NCI-H460 (cell line): ENCODE measurements at places on chromosomes 4 and X.

DNA sequence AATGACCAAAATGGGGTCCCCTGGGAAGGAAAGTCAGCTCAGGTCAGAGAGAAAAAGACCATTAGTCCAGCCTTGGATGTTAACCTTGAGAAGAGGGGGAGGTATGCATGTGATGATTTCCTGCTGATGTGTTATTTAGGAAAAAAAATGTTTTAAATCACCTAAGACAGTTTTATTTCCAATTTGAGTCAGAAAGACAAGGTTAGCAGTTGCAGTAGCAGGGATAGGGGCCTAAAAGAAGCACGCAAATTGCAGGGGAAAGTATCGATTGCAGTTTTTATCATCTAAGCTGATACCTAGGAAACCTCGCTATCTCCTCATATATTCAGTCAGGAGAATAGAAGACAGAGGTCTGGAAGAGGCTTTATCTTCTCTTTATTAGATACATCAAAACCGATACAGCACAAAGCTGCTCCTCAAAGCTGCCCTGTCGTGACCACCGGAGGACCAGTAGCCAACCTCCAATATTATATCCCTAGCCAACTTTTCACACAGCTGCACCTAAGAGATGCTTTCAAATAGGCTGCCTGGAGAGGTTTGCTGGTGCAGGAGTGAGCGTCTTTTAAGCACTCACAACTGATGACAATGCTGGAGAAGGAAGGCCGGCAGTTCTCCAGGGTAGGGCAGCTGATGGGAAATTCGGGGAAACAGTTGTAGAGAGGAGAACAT lies 289.4 kb downstream of the INPP4B start:
- no peak for DNase-seq

GRCh38 chrX:144896323-144896722 lies 351.0 kb upstream of the SPANXN1 start:
- DNase-seq = no peak

- DNase-seq = no peak
These were observed 444.1 kb downstream of the BCOR start for GRCh38 chrX:39653691-39654090.

GRCh38 chrX:149982310-149982709 lies 44.0 kb upstream of the EOLA2 start:
- DNase-seq = no peak

- DNase-seq = peak; percentile 67
These were observed 9.7 kb upstream of the GEMIN8 start for GRCh38 chrX:14039344-14039743.

DNA sequence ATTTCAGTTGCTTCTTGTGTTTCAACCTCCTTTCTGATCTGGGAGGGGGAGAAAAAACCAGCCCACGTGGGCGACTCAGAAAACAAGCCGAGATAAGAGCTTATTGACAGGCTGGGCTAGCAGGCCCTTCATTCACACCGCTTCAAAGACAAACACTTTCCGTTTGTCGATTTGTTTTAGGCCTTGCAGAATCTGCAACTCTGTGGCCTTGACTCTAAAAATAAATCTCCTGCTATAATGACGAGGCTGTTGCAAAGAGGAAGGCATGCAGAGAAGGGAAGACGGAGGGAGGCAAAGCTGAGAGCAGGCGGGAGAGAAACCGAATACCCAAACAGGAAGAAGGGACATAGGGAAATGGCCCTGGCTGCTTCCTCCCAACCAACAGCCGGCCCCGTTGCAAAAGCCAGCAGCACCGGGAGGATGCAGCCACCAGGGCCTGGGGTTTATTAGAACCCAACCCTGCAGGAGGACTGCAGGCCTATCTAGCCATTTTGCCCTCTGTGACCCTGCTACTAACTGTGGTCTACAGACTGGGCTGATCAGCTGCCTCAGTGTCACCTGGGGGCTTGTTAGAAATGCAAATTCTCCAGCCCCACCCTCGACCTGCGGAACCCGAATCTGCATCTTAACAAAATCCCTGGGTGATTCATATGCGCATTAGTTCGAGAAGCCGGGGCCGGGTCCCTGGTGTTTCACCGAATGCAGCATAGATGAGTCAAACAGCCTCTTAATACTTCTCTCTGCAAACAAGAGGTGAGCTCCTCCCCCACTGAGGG lies 325.5 kb downstream of the BCOR start:
- no peak for DNase-seq

GRCh38 chr4:168138143-168138542 lies 45.8 kb downstream of the ANXA10 start:
- DNase-seq = peak; percentile 59

DNA sequence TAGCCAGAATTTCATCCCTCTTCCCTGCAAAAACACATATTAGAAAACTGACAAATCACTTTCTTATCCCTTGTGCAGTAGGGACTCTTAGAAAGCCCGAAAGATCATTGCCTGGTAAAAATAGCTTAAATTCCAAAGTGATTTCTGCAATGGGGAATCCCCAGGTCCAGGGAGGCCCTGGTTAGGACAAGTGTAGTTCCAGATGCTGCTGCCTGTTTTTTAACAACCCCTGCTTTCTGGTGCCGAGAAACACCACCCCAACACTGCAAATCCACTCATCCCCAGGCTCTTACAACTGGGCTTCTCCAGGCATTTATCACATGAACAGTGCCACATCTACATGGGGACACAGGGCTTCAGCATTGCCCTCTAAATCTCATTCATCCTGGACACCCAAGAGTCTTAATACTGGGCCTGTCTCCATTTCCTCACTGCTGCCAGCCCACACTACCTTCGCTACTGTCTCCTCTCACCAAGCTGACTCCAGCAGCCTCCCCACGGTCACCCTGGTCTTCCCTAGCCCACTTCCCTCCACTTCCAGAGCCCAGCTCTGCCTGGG lies 112.2 kb upstream of the PSAPL1 start:
- DNase-seq = no peak

DNA sequence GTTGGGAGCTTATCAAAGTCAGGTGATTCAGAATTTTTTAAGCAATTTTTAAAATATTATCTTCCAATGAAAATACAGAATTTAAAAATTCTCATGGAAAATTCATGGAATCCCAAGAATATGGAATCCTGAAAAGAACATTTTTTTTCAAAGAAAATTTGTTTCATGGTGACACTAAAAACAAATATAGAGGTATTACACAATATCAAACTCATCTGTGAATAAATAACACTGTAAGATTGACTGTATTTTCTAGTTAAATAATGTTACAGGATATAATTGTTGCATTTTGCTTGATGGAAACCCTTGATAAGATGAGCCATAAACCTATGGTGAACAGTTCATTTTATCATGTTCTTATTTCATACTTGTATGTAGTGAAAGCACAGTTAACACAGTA lies 11.4 kb downstream of the PRIMPOL start:
- no peak for DNase-seq

DNA sequence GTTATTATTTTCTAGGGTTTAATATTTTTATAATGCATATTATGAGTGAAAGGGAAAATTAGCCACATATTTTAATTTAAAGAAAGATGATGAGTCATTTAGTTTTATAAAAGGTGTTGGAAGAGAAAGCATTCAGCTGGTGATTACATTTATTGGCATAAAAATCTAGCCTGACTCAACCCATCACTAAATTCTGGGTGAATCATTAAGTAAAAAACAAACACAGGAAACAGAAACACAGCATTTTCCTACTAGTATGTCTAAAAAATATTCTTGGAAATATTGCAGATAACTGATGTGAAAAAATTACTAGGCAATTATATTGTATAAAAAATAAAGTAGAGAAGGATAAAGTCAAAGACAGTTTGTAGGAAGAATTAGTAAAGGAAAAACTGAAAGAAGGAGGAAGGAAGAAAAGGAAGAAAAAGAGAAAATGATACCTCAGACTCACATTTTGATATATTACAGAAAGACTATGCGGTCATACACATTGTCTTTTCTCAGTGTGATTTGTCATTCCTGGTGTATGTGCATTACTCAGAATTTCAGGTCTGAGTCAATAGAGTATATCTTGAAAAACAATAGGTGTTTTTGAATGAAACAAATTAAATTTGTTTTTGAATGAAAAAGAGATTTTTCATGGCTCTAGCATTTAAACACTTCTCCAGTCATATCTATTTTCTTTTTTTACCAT lies 48.0 kb upstream of the SPOCK3 start:
- no peak for DNase-seq

GRCh38 chrX:149322316-149322715 lies 182.8 kb downstream of the IDS start:
- DNase-seq = no peak

DNA sequence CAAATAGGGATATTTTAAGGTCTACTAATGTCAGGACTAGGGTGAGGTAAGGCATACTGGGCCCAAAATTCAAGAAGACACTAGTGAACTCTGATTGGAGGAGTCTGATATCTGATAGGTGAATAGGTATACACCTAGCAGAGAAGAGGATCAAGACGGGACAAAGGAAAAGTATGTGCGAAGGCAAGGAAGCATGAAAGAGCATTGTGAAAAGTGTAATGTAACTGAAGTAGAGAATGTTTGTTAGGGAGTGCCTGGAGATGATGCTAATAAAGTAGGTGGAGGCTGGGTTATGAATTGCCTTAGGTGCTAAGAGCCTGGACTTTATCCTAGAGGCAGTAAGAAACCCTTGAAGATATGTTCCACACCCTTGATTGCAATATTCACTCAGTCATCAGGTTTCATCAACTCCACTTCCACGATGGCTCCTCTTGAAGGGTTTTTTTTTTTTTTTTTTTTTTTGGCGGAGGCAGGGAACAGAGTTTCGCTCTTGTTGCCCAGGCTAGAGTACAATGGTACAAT lies 49.9 kb upstream of the XIAP start:
- no peak for DNase-seq

GRCh38 chr4:123996718-123997510 lies 600.3 kb downstream of the SPRY1 start:
- DNase-seq = no peak

GRCh38 chr4:139872274-139872673 lies 206.7 kb downstream of the MGST2 start:
- DNase-seq = peak; percentile 65

- DNase-seq = no peak
These were observed 108.8 kb upstream of the STIM2 start for GRCh38 chr4:26751838-26752237.

- DNase-seq = no peak
These were observed 19.1 kb downstream of the WDR17 start for GRCh38 chr4:176084769-176085168.

DNA sequence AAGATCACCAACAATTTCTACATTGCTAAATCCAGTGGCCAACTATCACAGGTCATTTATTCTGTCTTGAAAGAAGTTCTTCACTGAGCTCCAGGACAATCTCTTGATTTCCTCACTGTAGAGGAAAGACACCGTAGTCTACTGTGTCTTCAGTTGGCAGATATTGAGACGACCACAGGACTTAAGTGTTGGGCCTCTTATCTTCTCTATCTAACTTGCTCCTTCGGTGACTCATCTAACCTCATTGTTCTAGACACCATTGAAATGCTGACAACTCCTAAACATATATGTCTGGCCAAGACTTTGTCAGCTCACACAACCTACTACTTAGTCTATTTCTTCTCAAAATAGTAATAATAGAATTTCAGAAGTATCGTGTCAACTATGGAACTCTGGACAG lies 425.8 kb downstream of the ARAP2 start:
- DNase-seq = no peak

GRCh38 chr4:169342906-169343564 lies 72.3 kb upstream of the SH3RF1 start:
- no peak for DNase-seq

- no peak for DNase-seq
These were observed 17.2 kb upstream of the MSL3 start for GRCh38 chrX:11740794-11741193.

- DNase-seq = no peak
These were observed 39.8 kb upstream of the VCX3A start for GRCh38 chrX:6574762-6575161.

GRCh38 chr4:5943561-5943960 lies 50.7 kb upstream of the CRMP1 start:
- DNase-seq = no peak

DNA sequence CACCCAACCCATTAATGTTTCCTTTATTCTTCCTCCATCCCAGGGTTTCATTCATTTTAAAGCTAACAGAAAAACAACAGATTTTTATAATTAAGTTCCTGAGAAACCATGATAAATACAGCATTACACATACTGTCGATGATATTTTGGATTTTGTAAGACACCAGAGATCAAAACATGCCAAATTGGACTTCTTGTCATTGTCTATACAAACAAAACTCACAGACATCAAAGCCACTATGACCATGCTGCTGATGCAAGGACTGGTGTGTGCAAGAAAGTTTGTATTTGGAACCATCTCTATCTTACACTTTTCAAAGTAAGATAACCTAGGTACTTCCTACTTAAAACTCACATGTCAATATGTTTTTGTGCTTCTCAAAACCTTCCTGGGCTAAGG lies 294.0 kb upstream of the UGT8 start:
- DNase-seq = no peak

DNA sequence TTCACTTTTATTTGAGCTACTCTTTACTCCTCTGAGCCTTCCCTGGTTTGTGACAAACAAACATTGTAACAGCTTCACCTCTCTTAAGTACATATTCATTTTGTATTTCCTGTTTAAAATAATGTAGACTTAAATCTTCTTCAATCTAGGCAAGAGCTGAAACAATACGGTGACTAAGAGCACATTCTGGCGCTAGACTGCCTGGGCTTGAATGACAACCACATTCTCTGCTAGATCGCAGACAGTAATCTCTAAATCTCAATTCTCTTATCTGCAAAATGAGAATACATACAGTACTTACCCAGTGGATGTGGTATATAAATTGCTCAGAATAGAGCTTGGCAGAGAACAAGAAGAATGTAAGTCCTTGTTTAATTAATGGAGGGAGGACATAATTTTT lies 144.8 kb downstream of the ARAP2 start:
- no peak for DNase-seq

DNA sequence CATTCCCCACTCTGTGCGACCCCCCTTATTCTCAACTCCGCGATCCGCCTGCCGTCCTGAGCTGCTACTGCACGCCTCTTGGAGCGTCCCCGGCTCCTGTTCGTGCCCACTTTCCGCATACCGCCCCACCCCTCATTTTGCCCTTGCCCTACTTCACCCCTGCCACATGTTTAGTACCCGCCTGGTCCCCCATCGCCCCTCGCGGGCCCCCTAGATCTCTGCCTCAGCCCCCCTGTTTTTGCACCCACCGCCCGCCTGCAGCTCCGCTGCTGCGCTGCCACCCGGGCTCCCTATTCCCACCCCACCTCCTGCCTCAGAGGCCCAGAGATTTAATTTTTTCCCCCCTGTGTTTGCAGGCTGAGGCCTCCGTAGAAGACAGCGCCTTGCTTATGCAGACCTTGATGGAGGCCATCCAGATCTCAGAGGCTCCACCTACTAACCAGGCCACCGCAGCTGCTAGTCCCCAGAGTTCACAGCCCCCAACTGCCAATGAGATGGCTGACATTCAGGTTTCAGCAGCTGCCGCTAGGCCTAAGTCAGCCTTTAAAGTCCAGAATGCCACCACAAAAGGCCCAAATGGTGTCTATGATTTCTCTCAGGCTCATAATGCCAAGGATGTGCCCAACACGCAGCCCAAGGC lies 1.4 kb downstream of the MAGED1 start:
- DNase-seq = no peak

- DNase-seq = no peak
These were observed 12.9 kb upstream of the C4orf54 start for GRCh38 chr4:99670409-99671073.

GRCh38 chr4:11228530-11228929 lies 200.2 kb downstream of the HS3ST1 start:
- no peak for DNase-seq
